ENCODE measurements at places on chromosomes 3 and 15.

DNA sequence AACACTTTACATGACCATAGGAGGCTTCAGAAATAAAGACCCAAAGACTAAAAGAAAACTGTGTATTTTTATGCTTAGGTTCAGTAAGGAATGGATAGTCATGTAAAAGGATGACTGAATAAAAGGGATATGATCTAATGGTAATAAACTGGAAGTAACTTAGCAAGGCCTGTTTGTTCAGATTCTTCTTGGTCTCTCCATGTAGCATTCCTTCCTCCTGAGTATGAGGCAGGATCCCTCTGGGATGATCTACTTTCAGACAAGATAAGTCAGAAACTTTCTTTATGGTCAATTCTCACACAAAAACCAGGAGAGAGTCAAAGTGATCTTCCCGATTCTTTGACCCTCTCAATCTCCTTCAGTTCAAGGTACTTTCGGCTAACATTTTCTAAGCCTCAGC, 340.8 kb upstream of the DCBLD2 start:
- DNase-seq: no peak

DNA sequence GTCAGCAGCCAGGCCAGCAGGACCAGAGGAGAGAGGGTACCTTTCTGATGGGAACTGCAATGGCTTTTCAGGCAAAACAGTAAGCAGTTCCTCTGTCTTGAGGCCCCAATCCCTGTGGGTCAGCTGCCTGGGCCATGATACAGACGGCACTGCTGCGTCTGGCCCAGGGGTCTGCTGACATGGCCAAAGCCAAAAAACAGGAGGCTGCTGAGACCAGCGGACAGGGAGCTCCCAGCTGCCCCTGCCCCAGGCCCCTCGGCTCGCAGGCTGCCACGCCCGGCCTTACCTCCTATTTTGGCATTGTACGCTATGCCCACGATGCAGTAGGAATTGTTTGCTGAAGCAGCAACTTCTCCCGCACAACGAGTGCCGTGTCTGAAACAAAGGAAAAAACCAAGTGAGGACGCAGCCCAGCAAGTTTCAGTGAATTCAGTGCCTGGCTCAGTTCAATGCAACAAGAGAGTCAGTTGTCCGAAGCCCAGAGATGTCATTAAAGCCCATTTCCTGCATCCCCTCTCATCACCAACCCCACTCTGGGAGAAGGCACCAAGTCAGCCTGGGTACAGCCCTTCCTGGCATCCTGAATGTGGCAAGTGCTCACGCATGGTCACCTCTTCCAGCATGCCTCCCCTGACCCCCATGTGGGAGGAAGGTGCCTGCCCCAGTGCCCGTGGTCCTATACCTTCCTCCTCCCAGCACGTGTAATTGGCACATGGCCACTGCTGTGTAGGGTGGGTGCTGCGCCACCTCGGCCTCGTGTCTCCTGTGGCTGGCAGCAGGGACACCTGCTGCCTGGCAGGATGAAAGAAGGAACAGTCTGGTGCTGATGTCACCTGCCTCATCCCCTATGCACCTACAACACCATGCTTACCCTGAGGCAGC, 61.7 kb downstream of the PCSK6 start:
- no peak for DNase-seq

DNA sequence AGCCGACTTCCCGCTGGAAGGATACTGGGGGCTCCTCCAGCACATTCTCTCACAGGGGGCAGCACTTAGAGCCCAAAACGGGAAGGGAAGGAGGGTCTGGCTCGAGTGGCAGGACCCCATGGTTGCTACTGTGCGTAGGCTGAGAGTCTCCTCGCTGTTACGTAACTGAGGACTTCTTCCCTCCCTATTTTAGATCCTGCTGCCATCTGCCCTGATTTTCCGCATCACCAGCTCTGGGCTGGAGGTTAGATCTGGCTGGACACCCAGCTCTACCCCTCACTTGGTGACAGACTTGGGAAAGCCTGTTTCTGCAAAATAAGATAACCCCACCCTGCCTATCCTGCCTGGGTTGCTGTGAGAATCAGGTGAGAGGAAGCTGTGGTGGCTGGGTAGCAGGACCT, 47.7 kb downstream of the BDH1 start:
- no peak for DNase-seq

DNA sequence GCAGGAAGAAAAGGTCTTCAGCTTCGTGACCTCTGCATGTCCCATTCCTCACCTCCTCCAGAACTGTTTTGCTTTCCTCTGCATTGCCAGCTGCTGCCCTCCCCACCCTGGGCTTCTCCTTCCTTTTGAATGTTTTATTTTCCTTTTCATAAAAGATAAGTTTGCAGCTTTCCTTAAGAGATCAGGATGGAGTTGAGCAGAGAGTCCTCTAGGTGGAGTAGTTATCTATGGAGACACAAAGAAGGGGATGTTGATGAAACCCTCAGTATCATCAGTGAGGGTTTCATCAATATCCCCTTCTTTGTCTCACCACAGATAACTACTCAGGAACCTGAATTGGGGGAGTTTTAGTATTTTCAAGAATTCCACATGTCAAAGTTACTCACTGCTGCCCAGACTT, 19.0 kb upstream of the SLC25A36 start:
- no peak for DNase-seq

DNA sequence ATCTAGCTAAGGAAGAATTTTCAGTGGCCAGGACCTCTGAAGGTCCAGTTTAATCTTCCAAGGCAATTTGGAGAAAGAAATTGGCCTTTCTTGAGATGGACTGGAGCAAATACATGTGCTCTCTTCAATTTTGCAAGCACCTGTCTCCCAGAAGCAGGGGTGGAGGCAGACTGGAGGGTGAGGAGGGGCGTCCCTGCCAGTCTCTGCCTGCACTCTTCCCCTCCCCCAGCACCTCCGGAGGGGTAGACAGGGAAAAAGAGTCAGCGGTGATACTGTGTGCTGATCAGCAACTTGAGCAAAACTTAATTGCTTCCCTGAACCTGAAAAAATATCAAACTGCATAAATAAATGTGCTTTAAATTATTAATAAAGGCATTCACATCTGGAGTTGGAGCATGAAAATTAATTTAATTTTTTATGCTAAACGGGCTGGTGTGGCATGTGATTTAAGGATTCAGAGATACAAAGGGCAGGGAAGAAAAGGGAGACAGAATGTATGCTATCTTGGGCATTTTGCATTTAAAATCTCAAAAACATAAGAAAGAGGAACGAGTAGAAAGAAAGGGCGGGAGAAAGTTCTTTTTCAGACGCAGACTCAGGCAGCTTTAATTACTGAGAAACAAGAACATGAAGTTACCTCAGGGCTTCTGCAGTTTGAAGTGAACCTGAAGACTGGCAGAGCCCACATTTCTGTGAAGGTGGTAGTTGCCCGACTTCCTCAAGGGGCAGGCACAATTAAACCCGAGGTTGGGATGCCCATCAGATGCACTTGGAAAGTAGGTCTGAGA, 319.7 kb downstream of the UACA start:
- no peak for DNase-seq

DNA sequence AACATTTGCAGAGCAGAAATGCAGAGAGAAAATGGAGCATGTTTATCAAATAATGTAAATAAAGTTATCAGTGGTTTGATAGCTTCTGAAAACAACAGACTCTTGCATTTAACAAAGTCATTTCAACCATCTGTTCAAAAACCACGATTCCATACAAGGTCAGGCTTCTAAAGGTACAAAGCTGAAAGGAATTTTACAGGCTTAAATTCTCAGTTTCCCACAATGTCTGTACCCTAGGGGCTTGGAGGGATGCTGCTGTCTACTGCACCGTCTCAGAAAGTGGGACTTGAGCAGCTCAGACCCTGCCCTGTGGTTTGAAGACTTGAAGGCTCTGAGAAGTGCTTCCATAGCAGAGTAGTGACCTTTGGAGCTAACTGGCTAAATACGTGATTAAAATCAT, 30.4 kb upstream of the TM4SF1 start:
- no peak for DNase-seq

DNA sequence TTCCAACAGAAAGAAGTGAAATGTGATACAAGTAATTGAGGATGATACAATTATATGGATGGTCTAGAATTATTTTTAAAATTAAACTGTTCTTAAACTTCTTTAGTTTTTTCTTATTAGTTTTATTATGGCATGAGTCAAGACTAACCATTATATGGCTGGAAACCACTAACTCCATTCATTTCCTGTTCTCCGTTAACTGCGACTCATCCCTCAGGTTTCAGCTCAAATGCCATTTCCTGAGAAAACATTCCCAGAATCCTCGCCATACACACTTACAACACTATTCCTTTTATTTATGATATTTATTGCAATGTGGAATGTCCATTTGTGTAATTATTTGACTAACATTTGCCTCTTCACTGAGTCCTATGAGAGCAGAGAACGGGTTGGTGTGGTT, 394.1 kb downstream of the SOX2 start:
- no peak for DNase-seq

GRCh38 chr3:117047951-117048705, 338.5 kb downstream of the TUSC7 start:
- DNase-seq: no peak

- DNase-seq: no peak
Observed at GRCh38 chr3:154552338-154552737, 122.3 kb upstream of the GPR149 start.

DNA sequence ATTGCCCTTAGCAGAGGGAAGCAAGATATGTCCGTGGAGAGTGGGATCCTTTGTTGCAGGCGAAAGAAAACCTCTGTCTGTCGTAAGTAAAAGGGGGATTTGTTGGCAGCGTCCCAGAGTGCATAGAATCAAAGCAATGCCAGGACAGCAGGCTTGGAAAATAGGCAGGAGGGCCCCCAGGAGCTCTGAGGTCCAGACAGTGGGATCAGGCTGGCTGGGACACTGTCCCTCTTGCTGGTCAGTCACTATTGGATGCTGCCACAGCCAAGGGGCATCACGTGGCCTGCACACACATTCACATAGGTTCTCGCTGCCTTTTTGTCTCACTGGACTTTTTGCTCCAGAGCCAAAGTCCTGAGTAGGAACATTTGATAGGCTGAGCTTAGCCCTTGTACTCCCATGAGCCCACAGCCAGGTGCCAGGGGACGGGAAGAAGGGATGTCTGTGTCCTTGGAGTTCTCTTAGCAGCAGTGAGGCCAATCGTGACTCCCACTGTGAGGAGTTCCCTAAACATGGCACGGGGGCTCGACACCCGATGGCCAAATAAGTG, 10.7 kb downstream of the MUC20 start:
- DNase-seq: no peak

Measured in stimulated activated CD8-positive, alpha-beta memory T cell treated with anti-CD3 and anti-CD28 coated beads, Interleukin-2, amount 100 ng/mL, for 1 hour (primary cell).